ENCODE measurements at places on chromosomes 12 and 14. TPM values are rescaled to one million over a fixed set of nuclear protein-coding genes. Genes with fewer than 3 reads are reported as not detected.

The RNASE7 gene
- not detected for total RNA-seq

DNA sequence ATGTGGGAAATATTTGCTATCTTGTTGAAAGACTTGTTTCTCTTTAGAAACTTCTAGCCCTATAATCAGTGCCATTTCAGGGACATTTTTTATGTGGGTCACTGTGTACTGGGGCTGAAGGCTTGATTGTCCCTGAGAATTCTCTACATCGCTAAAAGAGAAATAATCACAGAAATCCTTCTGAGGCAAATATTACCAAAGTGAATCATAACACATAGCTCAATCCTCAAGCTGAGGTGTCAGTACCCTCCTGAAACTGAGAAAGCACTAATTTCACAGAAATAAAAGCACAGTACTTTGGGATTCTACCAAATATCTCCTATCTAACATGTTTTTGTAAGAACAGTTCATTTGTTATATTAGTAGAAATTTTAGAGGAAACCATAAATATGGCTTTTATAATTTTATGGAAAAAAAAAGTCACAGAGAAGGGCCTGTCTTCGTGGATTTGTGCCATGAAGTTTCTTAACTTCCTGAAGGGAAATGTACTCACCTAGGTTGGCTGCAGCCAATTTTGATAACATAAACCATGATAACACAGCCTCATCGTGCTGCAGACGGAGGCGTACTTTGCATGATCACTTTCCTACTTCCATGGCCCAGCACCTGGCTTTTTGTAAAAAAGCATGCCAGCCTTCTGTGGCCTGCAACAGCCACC lies 163.7 kb upstream of the HIF1A start:
- peak overlapping the region; percentile 8 for H3K27ac ChIP-seq
- DNase-seq, result no peak
- peaks cover 60% of the 10 kb centered on the region for H3K36me3 ChIP-seq
- H3K4me1 ChIP-seq, result peaks cover 42% of the 10 kb centered on the region
- H3K27me3 ChIP-seq, result no peaks in the 10 kb centered on the region

- DNase-seq, result no peak
- no peak overlapping the region for H3K4me3 ChIP-seq
- no peaks in the 10 kb centered on the region for H3K36me3 ChIP-seq
- H3K4me1 ChIP-seq, result no peaks in the 10 kb centered on the region
- no peaks in the 10 kb centered on the region for H3K27me3 ChIP-seq
Observed at GRCh38 chr12:106269150-106269771, 21.4 kb upstream of the CKAP4 start.

DNA sequence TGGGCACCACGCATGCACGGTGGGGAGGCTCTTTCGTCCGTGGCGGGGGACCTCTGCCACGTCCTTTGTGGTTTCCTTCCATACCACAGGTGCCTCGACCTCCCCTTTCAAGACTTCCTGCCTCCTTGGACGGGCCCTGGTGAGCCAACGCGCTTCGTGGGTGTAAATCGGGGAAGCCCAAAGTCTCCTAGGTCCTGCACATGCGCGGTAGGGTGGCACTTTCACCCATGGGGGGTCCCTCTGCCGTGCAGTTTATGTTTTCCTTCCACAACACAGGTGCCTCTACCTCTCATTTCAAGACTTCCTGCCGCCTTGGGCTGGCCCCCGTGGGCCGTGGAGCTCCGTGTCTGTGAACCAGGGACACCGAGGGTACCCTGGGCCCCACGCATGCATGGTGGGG lies 349.7 kb downstream of the ALG10 start:
- no peaks in the 10 kb centered on the region for H3K36me3 ChIP-seq
- H3K27me3 ChIP-seq, result no peaks in the 10 kb centered on the region
- H3K4me3 ChIP-seq, result no peak overlapping the region

DNA sequence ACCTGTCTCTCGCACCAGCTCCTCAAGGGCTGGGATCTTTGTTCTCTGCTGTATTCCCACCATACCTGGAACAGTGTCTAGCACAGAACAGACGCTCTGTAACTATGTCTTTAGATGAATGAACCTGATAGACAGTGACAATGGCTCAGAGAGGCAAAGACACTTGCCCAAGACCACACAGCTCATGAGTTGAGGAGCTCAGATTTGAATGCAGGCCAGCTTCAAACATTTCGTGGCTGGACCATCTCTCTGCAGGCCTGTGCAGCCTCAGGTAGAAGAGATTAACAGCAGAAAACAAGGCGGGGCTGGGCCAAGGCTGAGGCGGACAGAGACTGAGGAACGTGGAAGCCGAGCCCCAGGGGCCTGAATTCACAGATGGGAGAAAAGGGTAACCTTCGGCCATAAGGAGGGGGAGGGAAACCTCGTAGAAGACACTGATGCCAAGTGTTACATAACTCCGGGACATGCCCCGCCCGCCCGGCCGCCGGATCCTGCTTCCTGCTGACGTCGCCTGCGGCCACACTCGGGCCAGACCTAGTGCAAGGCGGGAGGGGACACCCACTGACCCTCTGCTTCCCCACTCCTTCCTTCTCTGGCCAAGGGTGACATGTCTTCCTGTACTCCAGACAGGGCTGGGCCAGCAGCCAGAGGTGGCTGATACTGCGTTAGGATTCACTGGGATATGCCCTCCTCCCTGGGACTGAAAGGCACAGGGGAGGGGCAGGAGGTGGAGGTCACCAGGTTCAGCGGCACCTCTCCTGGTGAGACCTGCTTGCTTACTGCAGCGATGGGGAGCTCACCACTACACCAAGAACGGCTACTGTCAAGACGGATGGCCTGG lies 86.8 kb downstream of the RFLNA start:
- peaks cover 47% of the 10 kb centered on the region for H3K36me3 ChIP-seq
- H3K27ac ChIP-seq, result no peak overlapping the region
- peaks cover 17% of the 10 kb centered on the region for H3K4me1 ChIP-seq
- no peak for DNase-seq
- no peaks in the 10 kb centered on the region for H3K27me3 ChIP-seq
- no peak overlapping the region for H3K4me3 ChIP-seq

- H3K36me3 ChIP-seq, result no peaks in the 10 kb centered on the region
- no peaks in the 10 kb centered on the region for H3K27me3 ChIP-seq
- no peaks in the 10 kb centered on the region for H3K4me1 ChIP-seq
- DNase-seq, result no peak
Observed at GRCh38 chr12:27107986-27108385, 25.6 kb upstream of the C12orf71 start.

- peak; percentile 50 for DNase-seq
- H3K4me3 ChIP-seq, result no peak overlapping the region
- H3K27me3 ChIP-seq, result no peaks in the 10 kb centered on the region
- H3K27ac ChIP-seq, result no peak overlapping the region
- peaks cover 77% of the 10 kb centered on the region for H3K4me1 ChIP-seq
- no peaks in the 10 kb centered on the region for H3K36me3 ChIP-seq
Observed at GRCh38 chr14:74620497-74620921, 8.5 kb upstream of the LTBP2 start.

The GPRC5D gene
- 5.5 TPM for total RNA-seq

The ADSS1 gene
- 2.5 TPM for total RNA-seq

DNA sequence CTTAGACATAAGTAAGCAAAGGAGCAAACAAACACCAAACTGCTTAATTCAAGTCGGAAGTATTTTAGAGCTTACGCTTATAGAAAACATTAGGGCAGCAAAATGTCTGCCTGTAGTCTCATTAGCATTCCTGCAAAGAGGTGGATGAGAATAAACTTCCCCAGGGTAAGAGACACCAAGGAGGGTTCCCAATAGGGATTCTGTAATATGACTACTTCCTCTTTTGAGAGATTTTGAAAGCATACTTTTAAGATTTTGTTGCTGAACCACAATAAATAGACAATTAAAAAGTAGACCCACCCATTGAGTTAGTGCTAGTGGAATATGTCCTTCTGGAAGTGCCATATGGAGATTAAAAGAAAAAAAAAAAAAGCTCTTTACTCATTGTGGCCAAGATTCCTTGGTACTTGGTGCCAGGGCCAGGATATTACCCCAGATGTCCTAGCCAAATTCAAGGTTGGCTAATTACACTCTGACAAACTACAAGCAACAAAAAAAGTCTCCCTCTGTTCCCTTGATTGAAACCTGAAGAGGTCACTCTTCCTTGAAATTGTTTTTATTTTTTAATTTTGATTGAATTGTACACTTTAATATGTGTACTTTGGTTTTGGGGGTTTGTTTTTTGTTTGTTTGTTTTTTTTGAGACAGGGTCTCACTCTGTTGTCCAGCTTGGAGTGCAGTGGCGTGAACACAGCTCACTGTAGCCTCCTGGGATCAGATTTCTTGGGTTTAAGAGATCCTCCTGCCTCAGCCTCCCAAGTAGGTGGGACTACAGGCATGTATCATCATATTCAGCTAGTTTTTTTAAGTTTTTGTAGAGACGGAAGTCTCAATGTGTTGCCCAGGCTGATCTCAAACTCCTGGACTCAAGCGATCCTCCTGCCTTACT lies 8.7 kb downstream of the CLIP1 start:
- no peaks in the 10 kb centered on the region for H3K4me1 ChIP-seq
- no peak overlapping the region for H3K4me3 ChIP-seq
- no peak for DNase-seq
- H3K27me3 ChIP-seq, result no peaks in the 10 kb centered on the region

The CLEC1B gene
- 1.0 TPM for total RNA-seq

The TEX52 gene
- not detected for total RNA-seq

GRCh38 chr12:48980953-48981756 lies 3.0 kb downstream of the WNT1 start:
- H3K36me3 ChIP-seq, result no peaks in the 10 kb centered on the region
- peaks cover 51% of the 10 kb centered on the region for H3K4me1 ChIP-seq
- peak overlapping the region; percentile 48 for H3K4me3 ChIP-seq
- peak; percentile 87 for DNase-seq
- H3K27me3 ChIP-seq, result peaks cover 14% of the 10 kb centered on the region

The DACT1 gene
- 0.45 TPM for total RNA-seq

DNA sequence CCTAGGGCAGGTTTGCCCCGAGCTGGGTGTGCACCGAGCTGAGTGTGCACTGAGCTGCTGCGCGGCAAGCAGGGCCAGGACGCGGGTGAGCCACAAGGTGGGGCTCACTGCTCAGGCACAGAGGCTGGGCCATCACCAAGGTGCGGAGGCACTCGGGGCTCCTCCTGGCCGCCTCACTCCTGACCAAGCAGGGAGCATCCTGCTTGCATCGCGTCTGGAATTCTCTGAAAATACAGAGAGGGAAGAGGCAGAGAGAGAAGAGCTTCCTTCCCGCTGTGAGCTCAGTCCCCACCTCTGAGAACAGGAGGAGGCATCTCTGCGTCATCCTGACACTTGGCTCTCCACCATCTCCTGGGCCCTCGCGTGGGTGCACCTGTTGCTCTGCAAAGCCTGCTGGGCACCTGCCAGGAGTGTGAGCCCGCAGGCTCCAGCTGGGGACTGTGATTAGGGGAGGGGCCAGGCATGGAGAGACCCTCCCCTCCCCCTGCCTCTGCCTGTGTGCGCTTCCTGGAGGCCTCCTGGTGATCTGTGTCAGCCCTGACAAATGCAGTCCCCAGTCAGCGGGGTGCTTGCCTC lies 116.3 kb downstream of the GLT1D1 start:
- no peaks in the 10 kb centered on the region for H3K4me1 ChIP-seq
- no peaks in the 10 kb centered on the region for H3K27me3 ChIP-seq
- peak; percentile 20 for DNase-seq
- no peak overlapping the region for H3K4me3 ChIP-seq
- H3K36me3 ChIP-seq, result no peaks in the 10 kb centered on the region

The SPTB gene
- 0.59 TPM for total RNA-seq

DNA sequence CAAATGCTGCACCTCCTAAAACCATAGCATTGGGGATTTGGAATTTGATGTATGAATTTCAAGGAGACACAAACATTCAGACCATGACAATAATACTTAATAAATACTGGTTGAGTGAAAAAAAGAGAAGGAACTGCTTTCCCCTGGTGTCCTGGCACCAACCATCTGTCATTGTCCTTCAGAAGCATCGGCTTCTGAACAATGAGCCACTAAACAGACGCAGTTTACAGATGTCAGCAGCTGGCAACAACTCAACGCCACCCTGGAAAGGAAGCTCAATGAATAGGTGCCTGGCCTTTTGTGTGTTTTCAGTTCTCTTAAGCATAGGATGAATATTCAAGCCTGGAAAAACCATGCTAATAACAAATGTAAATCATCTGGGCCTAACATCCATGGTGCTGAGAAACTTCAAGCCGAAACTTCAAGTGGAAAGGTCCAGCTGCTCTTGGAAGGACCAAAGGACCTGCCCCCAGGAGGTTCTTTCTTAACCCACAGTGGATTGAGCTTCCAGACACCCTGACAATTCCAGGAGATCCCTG lies 101.3 kb downstream of the WIF1 start:
- DNase-seq, result no peak
- H3K27ac ChIP-seq, result no peak overlapping the region
- H3K4me3 ChIP-seq, result no peak overlapping the region
- H3K4me1 ChIP-seq, result no peaks in the 10 kb centered on the region
- no peaks in the 10 kb centered on the region for H3K36me3 ChIP-seq
- H3K27me3 ChIP-seq, result peaks cover 2% of the 10 kb centered on the region

The KRT2 gene
- 1.4 TPM for total RNA-seq

DNA sequence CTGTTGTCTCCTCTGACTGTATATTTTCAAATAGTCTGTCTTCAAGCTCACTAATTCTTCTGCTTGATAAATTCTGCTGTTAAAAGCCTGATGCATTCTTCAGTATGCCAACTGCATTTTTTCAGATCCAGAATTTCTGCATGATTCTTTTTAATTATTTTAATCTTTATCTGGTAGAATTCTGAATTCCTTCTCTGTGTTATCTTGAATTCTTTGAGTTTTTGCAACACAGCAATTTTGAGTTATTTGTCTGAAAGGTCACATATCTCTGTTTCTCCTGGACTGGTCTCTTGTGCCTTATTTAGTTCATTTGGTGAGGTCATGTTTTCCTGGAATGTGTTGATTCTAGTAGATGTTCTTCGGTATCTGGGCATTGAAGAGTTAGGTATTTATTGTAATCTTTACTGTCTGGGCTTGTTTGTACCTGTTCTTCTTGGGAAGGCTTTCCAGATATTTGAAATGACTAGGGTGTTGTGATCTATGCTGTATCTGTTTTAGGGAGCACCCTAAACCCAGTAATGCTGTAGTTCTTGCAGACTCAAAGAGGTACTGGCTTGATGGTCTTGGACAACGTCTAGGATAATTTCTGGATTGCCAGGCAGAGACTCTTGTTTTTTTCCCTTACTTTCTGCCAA lies 193.8 kb upstream of the NPAS3 start:
- H3K4me3 ChIP-seq, result no peak overlapping the region
- H3K27me3 ChIP-seq, result no peaks in the 10 kb centered on the region
- H3K4me1 ChIP-seq, result no peaks in the 10 kb centered on the region
- H3K36me3 ChIP-seq, result no peaks in the 10 kb centered on the region
- DNase-seq, result no peak

The CFL2 gene
- total RNA-seq, result 22.5 TPM

The FSCB gene
- not detected for total RNA-seq

GRCh38 chr12:4272424-4273272 lies 914 bp upstream of the CCND2 start:
- peaks cover 66% of the 10 kb centered on the region for H3K4me1 ChIP-seq
- H3K27me3 ChIP-seq, result peaks cover 10% of the 10 kb centered on the region
- peak overlapping the region; percentile 93 for H3K27ac ChIP-seq
- DNase-seq, result peak; percentile 82
- H3K4me3 ChIP-seq, result peak overlapping the region; percentile 87

- no peaks in the 10 kb centered on the region for H3K27me3 ChIP-seq
- H3K36me3 ChIP-seq, result peaks cover 68% of the 10 kb centered on the region
- no peak overlapping the region for H3K27ac ChIP-seq
- no peak overlapping the region for H3K4me3 ChIP-seq
- peaks cover 4% of the 10 kb centered on the region for H3K4me1 ChIP-seq
Observed at GRCh38 chr12:115984616-115985015, 292.9 kb downstream of the MED13L start.

The PMEL gene
- total RNA-seq, result not detected

The SAMD15 gene
- 0.54 TPM for total RNA-seq

Measured in natural killer cell (primary cell).